ENCODE measurements at places on chromosomes 3 and 15.

DNA sequence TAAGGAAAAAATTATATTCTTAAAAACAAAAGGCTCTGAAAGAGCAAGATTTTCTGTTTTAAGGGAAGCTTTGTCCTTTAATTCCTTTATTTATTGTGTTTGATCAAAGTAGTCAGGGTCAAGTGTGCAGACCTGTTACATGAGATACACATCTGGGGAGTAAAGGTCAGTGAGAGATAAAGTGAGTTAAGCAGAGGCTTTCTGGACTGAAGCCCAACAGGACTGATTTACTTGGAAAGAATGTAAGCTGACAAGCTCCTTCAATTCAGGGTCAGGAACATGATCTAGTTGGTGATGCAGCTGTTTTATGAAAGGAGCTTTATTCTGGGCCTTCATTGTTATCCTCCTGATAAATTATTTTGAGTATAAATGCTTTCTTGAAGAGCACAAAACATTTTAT, 20.7 kb upstream of the OTOL1 start:
- DNase-seq = no peak

GRCh38 chr15:50906954-50907600, 1.4 kb upstream of the AP4E1 start:
- DNase-seq = peak; percentile 66

DNA sequence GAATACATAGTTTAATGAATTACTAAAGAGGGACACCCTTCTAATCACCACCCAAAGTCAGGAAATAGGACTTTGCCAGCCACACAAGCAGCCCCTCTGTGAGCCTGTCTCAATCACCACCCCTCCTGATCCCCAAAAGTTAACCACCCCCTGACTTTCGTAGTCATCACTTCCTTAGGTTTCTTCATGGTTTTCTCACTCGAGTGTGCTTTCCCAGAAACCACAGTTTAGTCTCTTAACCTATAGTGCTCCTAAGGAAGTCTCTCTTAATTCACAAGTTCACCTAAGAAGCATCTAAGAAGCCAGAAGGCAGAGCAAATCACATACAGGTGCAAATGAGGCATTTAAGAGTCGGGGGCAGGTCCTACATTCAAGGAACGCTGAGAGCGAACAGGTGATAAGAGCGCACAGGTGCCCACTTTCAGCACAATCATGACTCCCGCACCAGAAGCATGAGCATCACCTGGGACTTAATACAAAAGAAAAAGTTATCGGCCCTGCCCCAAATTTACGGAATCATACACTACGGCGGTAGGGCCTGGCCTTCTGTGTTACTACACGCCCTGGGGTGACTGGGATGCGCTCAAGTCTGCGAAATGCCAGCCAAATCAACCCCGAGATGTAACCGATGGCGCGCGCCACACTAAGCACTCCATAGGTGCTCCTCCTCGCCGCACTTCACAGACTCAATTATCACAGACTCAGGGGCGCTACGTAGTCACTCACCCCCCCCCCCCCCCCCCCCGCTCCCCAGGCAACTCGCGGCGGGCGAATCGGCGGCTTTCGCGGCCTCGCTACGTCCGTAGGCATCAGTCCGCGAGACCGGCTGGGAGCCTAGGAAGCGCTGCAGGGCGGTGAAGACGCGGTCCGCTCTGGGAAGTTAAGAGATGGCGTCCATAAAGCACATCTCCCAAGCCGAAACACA, 815 bp downstream of the ULK4 start:
- peak; percentile 42 for DNase-seq

DNA sequence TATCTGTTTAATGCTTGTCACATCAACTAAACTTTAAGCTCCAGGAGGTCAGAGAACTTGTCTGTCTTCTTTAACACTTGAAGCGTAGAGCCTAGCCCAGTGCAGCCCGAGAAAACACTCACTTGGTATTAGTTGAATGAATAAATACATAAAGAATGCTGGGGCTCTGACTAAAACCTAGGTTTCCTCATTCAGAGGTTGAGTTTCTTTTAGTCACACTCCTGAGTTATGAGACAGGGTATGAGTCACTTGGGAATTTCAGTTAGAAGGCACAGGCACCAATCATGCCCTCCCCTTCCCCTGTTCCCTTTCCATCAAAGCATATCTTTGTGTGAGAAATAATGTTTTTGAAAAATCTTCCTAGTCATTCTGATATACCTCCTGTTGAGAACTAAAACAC, 589.8 kb upstream of the DPPA4 start:
- DNase-seq = no peak

- DNase-seq = no peak
Observed at GRCh38 chr3:118577055-118577777, 457.4 kb downstream of the IGSF11 start.

- DNase-seq = no peak
Observed at GRCh38 chr3:174439331-174440252, 419.5 kb upstream of the NAALADL2 start.

DNA sequence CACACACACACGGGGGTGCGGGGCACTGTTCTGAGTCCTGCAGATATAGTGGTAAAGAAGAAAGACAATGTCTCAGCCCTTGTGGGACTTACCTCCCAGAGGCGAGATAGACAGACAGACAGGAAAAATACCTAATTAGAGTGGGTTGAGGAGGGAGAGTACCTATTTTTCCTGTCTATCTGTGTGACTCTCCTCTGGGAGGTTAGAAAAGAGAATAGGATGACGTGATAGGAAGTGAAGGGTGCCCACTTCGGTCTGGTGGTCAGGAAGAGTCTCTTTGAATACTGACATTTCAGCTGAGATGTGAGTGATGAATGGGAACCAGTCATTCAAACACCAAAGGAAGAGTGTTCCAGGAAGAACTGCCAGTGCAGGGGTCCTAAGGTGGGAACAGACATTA, 4.1 kb upstream of the APOD start:
- no peak for DNase-seq

GRCh38 chr3:141150931-141151330, 80.7 kb upstream of the PXYLP1 start:
- DNase-seq = no peak

Measured in activated T-helper 9 cell treated with anti-CD3 and anti-CD28 coated beads, Interleukin-2, amount 50 U/mL, for 16 hours (primary cell).